ENCODE measurements at places on chromosomes 6 and 20. TPM values are rescaled to one million over a fixed set of nuclear protein-coding genes. Genes with fewer than 3 reads are reported as not detected.

- no peak for DNase-seq
Observed at GRCh38 chr20:44198872-44199271, 11.7 kb downstream of the OSER1 start.

The SEL1L2 gene
- total RNA-seq, result not detected

- DNase-seq, result no peak
Observed at GRCh38 chr6:158803733-158804143, 15.4 kb downstream of the EZR start.

The TMEM74B gene
- 0.07 TPM for total RNA-seq

DNA sequence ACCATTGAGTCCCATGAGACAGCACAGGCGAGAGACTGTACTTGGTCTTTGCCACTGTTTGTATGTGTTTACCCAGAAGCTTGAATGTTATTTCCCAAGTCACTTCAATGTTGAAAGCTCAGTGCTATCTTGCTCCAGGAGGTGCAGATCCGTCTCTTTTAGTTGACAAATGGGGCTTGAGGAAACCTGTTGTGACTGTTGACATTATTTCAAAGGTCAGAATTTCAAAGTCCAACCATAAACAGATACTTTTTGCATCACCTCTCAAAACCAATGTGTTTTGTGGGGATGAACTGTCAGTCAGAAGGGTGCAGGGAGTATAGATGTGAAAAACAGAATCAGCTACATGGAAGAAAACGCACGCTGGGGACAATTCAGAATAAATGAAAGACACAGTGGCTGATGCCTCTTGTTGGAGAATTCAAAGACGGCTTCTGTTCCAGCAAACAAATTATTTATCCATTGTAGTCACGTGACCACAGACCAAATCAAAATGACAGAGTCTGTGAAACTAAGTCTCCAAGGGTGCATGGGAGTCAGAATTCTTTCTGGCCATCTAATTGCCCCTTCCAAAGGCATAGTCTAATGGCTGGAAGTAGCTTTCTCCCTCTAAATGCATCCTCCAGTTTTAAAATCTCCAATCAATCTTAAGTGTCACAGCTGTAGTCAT, 83.7 kb downstream of the MYLK4 start:
- DNase-seq, result no peak

DNA sequence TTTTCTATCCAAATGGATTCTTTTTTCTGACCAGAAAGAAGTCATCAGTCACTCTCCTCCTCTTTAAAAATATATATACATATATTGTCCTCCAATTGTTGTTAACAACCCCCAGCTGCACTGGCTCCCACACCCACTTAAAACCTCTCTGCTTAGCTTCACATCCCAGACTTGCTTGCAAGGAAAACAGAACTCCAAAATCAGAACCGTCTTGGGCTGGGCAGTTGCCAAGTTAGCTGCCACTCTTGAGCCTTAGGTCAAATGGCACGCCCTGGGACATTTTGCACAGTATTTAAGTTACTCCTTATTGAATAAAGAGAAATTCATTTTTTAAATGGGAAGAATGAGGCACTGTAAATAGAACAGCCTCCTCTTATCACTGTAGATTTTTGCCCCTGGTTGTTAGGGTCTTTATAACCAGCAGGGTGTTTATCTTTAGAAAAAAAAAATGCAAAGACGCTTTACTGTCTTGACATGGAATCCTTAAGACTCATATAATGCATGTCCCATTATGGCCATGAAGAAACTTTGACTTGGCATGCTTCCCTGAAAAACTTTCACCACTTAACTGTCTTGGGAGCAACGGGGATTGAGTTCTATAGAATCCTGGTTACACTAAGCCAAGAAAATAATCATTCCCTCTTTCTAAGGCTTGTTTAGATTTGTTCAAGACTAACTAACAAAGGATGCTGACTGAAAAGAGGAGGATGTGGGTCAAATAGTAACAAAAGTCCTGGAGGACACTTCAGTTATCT, 204.5 kb downstream of the ISM1 start:
- DNase-seq, result no peak

GRCh38 chr6:96562886-96563285, at the start of gene FHL5:
FHL5 (plus strand) TSS chr6:96563128; CDS start chr6:96603614, 40,486 bp downstream.
- no peak for DNase-seq

DNA sequence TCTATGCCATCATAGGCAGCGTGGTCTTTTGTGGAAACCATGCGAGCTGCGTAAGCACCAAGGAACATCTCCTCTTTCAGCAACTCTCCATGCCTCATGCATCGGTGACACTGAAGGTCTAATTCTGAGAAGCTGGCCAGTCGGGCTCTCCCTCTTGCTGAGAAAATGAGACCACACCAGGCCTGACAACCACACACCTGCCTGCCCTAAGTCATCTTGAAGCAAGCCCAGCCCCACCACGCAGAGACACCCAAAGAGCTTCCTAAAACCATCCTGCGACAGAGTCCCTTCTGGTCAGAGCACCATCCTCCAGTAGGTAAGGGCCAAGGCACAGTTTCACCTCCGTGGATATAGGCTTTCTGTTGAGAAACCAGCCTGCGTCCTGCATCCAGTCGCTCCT, 26.6 kb downstream of the PREX1 start:
- DNase-seq, result no peak

DNA sequence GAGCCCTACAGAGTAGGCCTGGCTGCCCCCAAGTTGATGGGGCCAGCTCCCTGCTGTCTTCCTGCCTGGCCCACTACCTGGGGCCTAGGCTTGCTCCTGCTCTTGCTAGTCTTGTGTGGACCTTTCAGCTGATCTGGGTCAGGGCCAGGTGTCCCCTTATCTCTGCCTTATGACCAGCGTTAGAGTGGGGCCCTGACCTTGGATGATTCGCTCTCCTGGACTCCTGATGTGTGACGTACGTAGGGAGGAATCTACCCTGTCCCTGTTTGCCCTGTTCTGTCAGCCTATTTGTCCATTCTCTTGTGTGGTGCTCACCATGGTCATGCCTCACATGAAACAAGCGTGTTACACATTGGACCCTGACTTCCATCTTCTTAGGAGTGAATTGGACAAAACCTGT, 571.8 kb downstream of the QKI start:
- DNase-seq, result no peak

DNA sequence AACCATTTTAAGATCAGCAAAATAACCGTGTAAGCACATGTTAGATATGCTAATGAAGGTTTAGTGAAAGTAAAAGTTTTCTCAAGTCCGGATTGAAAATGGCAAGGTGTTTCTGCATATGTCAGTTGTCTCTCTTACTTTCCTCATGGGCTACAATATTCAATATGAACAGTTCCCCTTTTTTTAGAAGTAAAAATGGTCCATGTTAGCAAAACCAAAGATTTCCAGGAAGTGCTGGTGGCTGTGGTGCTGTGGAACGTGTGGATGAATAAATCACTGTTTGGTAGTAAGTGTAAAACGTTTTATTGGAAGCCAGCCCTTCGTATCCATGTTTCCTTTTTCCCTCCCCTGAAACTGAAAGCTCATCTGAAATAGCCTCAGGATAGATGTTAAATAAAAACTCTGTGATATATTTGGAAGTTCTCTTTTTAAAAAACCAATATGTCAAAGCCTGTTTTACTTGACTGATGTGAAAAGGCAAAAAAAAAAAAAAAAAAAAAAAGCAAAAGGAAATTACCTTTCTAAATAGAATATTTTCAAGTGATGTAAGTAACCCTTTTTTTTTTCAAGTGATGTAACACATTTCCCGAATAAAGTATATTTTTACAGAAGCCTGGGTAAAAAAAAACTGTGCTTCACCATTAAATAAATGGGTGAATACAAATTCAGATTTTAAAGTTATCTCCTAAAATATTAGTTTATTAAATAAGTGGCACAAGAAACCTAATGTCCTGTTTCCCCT, 41.9 kb downstream of the PLEKHG1 start:
- DNase-seq, result no peak

DNA sequence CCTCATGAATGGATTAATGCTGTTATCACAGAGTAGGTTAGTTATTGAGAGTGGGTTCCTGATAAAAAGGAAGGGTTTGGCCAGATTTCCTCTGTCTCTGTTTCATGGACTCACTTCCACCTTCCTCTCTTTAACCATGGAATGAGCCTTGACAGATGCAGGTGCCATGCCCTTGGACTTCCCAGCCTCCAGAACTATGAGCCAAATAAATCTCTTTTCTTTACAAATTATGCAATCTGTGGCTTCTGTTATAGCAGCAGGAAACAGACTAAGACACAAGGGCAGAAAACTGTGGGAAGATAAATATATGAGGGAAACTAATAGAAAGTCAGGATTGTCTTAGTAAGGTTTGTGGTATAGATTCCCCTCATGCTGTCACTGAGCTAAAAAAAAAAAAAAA, 106.5 kb downstream of the QRSL1 start:
- DNase-seq, result no peak

DNA sequence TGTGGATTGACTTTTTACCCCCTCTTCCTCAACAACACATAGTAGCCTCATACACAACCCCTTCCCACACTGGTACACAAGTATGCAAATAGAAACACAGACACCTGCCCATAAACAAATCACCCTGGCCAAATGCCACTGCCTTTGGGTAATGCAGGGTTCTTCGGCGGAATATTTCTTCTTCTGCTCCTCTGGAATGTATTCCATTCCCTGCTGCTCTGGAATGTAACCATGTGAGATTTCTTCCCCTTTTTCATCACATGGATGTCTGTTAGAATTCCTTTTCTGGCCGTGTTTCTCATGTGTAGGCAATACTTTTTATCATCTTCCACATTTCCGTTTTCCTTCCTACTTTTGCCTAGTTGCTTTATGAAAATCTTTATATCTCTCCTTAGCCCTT, 76.1 kb upstream of the TPD52L1 start:
- no peak for DNase-seq

DNA sequence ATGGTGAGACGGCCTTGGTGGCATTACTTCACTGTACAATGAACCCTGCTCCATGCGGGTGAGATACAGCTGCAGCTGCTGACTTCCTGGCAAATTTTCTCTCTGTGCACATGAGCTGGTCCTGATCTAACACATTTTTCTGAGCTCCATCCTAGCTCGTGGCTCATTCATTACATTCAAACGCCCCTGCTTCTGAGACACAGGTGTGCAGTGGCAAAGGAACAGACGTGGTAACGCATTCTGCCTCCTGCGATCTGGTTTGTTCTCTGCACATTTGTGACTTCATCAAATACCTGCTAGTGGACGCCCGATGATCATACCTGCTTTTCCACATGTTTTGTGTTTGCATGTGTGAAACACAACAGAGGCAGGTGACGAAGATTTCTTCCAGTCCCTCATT, 189.6 kb upstream of the PDE10A start:
- no peak for DNase-seq

- no peak for DNase-seq
Observed at GRCh38 chr6:110188791-110189190, 8.6 kb downstream of the CDC40 start.

- DNase-seq, result no peak
Observed at GRCh38 chr6:152534541-152534940, 102.6 kb downstream of the SYNE1 start.

DNA sequence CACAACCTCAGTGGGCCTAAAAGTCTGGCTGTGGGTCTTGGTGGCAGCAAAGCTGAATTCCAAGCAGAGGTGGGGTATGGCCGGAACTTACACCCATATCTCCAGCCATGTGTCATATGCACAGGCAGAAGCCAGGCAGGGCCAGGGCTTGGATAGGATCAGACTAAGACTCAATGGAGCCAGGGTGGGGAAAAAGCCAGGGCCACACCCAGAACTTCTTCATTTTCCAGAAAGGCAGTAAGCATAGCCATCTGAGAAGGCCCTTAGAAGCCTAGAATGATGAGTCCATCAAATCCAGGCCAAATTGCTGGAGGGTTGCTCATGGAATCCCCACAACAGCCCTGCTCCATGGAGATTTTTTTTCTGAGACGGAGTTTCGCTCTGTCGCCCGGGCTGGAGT, 116.2 kb upstream of the SRSF6 start:
- DNase-seq, result no peak

DNA sequence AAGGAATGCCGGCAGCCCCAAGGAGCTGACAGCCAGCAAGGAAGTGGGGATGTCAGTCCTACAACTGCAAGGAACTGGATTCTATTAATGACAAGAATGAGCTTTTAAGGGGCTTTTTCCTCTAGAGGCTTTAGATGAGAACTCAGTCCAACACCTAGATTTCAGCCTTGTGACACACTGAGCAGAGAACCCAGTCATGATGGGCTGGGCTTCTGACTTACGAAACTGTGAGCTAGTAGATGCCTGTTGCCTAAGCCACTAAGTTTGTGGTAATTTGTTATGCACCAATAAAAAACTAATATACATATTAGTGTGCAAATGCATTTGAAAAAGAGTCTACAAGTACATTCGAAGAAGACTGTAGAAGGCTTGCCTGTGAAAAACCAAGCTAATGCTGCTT, 263.3 kb downstream of the SOX4 start:
- no peak for DNase-seq

All from pulmonary artery endothelial cell (primary cell).